ENCODE measurements at places on chromosomes 2 and 18.
A peak's percentile ranks its signal among the peaks of the same experiment; 100 is the strongest.

DNA sequence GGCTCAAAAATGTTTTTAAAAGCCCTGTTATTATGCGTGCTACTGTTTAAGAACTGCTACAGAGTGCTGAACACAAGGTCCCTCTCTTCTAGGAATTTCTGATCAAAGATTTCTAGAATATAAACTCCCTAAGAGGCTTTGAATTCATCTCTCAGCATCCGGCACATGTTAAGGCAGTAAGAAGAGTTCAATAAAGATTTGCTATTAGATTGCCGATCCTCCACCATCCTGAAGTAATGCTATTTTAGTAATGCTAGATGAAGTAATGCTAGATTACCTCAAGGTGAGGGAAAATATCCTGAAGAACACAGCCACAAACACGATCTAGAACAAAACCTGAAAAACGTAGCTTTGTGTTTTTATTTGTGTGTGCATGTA lies 949 bp upstream of the MYL12B start:
- no peak for DNase-seq

GRCh38 chr2:59969161-59969560 lies 584.3 kb downstream of the BCL11A start:
- DNase-seq = no peak

DNA sequence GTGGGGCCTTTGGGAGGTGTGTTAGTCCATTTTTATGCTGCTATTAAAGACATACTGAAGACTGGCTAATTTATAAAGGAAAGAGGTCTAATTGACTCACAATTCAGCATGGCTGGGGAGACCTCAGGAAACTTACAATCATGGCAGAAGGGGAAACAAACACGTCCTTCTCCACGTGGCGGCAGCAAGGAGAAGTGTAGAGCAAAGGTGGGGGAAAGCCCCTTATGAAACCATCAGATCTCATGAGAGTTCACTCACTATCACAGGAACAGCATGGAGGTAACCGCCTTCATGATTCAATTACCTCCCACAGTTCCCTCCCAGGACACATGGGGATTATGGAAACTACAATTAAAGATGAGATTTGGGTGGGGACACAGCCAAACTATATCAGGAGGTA lies 187.1 kb upstream of the OSR1 start:
- no peak for DNase-seq

- no peak for DNase-seq
These were observed 46.8 kb upstream of the BIN1 start for GRCh38 chr2:127153691-127154158.

DNA sequence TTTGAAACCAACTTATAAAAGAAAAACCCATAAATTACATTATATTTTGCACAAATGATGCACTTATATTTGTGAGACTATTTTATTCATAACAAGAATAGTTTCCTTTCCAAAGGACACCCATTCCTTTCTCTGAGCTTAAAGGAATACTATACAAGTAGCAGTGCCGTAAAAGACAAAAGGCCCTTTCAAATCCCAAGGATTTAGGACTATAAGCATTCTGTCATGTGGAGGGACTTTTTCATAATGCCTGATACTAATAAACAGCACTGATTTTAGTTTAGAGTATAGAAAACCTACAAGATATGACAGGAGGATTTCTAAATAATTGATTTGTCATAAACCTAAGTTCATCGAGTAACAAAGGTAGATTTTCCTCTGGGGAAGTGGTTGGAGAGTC lies 1134.2 kb upstream of the ZEB2 start:
- DNase-seq = no peak

DNA sequence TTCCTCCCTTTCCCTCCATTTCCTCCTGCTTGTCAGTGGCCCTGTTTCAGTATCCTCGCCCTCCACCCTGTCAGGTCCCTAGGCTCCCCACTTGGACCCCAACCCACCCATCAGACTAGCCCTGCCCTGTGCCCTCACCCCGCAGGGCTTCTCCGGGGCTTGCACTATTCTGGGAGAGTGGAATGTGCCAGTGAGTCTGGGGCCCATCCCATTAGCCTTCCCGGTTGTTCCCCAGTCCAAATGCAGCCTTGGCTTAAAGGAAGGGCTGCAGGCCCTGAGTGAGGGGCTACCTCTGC lies 45.5 kb downstream of the MYO7B start:
- no peak for DNase-seq

GRCh38 chr2:26915316-26915715 lies 55.1 kb upstream of the MAPRE3 start:
- DNase-seq = no peak

DNA sequence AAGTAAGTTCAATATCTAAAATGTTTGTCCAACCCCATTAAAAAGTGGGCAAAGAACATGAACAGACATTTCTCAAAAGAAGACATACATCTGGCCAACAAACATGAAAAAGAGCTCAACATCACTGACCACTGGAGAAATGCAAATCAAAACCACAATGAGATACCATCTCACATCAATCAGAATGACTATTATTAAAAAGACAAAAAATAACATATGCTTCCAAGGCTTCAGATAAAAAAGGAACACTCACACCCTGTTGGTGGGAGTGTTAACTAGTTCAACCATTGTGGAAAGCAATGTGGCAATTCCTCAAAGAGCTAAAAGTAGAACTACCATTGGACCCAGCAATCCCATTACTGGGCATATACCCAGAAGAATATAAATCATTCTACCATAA lies 931.1 kb downstream of the LRP1B start:
- no peak for DNase-seq

- DNase-seq = peak; percentile 86
These were observed at the start of gene CCDC85A for GRCh38 chr2:56183643-56184499. Gene CCDC85A, plus strand, starts transcription at chr2:56183990. Its CDS starts 635 bp downstream, at chr2:56184625.

DNA sequence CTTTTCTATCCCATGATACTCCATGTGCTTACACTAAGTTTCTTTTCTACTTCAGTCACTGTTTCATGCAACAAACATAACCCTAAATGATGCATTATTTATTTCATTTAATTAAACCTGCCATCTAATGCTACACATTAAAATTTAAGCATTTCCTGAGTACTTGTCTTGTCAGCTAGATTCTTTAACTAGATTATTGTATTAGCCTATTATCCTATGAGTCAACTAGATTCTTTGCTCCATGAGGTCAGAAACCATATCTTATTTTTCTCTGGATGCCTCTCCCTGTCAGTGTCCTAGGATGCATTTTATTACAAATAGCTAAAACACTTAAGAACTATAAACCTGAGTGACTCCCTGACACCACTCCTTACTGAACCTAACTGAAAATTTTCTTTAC lies 652.4 kb downstream of the SLC4A3 start:
- DNase-seq = no peak

DNA sequence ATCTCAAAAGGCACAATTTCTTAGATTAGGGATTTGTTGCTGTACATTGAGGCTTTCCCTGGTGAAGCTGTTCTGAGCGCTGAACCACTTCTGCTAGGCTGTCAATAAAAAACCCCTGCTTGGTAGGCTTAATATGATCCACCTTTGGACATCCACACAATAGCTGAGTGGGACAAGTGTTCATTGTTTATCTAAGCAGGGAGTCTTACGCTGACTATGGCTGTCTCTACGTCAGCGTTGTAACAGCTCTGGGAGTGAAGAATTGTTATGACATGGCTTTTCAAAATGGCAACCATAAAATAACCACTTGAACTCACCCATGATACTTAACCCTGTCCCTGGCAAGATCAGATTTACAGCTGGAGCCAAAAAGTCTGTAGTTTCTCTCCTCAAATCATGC lies 111.5 kb upstream of the SULT1C3 start:
- no peak for DNase-seq

GRCh38 chr2:76711490-76711889 lies 810.7 kb downstream of the LRRTM4 start:
- DNase-seq = no peak

DNA sequence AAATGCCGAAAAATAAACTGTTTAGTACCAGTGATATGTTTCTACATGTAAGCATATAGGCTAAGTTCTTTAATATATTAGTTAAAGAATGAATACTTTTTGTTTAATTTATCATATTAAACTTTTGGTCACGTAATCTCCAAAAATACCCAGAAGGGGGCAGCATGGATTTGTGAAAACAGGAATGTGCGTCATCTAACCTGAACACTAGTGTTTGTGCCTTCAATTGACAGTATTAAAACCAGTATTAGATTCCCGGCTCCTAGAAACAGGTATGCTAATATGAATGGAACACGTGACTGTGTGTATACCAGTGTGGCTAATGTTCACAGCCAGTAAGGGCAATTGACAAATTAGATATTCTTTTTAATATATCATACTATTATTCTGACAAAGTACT lies 51.8 kb downstream of the WDR7 start:
- DNase-seq = no peak

GRCh38 chr2:131026919-131027318 lies 66.3 kb downstream of the FAM168B start:
- DNase-seq = no peak

DNA sequence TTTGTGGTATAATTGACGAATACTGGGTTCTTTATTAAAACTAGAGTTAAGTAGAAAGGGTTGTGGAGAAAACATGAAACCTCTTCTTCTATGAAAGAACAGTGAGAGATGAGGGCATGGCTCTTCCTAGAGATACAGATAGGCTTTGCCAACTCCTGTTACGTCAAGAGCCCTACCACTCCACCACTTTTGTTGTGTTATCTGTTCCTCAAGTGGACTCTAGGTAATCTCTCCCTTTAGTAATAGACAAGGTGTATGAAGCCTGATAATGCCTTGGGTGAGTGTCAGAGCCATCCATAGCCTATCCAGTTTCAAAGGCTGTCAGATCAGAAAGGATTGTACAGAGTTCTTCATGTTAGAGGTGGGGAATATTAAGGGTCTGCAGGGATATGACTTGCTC lies 176.4 kb downstream of the SETBP1 start:
- no peak for DNase-seq

DNA sequence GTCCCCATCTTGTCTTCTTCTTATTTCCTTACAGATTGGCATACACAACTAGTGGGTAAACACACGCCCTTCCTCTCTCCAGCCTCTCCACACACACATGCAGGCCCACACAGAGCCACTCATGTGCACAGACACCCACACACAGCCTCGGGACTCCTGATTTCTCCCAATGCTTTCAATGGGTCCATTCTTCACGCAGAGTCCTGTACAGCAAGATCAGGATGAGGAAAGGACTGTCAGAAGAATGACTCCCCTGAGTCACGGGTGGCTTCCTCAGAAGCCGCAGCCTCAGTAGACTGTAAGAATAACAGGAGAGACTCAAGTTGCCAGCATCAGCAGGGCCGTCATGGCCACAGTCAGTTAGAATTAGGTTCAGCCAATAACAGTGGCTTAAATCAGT lies 109.1 kb upstream of the GLI2 start:
- no peak for DNase-seq

DNA sequence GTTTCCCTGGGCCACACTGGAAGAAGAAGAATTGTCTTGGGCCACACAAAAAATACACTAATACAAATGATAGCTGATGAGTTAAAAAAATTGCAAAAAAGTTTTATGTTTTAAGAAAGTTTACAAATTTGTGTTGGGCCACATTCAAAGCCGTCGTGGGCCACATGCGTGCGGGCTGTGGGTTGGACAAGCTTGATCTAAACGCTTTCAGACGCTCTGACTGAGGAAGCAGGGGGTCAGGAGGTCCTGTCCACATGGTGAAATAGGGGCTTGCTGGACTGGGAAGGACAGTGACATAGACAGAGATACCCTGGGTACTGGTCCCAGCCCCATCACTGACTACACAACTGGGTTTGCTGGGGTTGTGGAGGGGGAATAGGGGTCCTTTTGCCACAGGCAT lies 86.4 kb downstream of the LOXHD1 start:
- no peak for DNase-seq

- no peak for DNase-seq
These were observed 398.3 kb downstream of the TMX3 start for GRCh38 chr18:68316636-68317035.

GRCh38 chr18:73556904-73557303 lies 590.7 kb downstream of the FBXO15 start:
- no peak for DNase-seq

GRCh38 chr2:120818441-120818920 lies 82.8 kb downstream of the GLI2 start:
- DNase-seq = peak; percentile 59

- peak; percentile 72 for DNase-seq
These were observed 137.7 kb downstream of the IRS1 start for GRCh38 chr2:226661789-226662545.

- DNase-seq = no peak
These were observed 36.3 kb downstream of the STAT4 start for GRCh38 chr2:191114403-191114886.

- no peak for DNase-seq
These were observed 6.7 kb downstream of the SMARCAL1 start for GRCh38 chr2:216418981-216419380.

- no peak for DNase-seq
These were observed 64.1 kb downstream of the BCL2 start for GRCh38 chr18:63255435-63255834.

DNA sequence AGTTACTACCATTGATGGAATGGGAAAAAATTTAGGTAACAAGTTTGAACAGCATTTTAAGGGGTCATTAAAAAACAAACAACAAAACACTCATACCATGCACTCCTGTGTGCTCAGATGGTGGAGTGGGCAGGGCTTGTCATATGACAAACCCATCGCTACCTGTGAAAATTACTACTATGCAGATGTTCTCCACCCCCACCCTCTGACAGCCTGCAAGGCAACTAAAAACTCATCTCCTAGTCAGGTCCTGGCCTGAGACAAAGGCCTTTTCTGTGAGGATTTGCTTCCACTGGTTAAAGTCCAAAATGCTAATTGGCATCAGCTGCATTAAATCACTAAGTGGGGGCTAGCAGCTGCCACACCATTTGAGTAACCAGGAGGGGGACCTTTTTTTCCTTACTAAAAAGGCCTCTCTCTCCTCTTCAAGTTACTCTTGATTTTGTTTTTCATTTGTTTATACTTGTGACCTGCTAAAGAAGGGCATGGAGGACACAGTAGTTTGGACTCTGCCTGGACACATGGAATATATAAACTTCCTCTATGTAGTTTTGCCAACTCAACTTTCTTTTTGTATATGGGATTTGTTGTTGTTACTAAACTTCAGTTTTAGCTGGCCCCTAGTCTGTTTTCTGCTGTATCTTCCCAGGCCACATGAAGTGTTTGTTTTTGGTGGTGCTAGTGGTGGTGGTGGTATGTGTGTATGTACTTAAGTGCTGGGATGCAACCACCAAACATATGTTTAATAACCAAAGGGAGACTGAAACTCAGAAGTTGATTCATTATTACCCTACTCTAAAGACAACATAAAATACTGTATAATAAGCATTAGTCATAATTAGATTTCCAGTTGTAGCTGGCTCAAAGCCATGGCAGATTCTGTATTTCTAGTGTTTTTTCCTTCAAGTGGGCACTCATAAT lies 121.3 kb downstream of the MAP4K4 start:
- no peak for DNase-seq

- DNase-seq = no peak
These were observed 58.7 kb downstream of the AFTPH start for GRCh38 chr2:64582774-64583340.

All from right cardiac atrium (tissue), 5 donors.